ENCODE measurements at places on chromosomes 7 and 10. TPM values are rescaled to one million over a fixed set of nuclear protein-coding genes. Genes with fewer than 3 reads are reported as not detected.

DNA sequence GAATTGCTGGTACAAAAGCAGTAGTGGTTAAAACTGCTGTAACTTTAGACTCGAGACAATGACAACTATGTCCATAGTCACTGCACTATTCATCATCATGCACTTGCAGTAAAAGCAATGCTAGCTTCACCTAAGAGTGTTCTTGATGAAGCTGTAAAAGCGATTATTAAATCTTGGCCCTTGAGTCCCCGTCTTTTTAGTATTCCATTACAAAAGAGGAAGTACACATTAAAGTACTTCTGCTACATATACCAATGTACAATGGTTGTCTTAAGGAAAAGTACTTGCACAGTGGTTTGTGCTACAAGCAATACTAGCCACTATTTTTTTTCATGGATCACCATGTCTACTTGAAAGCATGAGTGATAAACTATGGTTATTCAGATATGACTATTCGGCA, 78.3 kb downstream of the ATAD1 start:
- DNase-seq = no peak

The SFTPA1 gene
- not detected for total RNA-seq

DNA sequence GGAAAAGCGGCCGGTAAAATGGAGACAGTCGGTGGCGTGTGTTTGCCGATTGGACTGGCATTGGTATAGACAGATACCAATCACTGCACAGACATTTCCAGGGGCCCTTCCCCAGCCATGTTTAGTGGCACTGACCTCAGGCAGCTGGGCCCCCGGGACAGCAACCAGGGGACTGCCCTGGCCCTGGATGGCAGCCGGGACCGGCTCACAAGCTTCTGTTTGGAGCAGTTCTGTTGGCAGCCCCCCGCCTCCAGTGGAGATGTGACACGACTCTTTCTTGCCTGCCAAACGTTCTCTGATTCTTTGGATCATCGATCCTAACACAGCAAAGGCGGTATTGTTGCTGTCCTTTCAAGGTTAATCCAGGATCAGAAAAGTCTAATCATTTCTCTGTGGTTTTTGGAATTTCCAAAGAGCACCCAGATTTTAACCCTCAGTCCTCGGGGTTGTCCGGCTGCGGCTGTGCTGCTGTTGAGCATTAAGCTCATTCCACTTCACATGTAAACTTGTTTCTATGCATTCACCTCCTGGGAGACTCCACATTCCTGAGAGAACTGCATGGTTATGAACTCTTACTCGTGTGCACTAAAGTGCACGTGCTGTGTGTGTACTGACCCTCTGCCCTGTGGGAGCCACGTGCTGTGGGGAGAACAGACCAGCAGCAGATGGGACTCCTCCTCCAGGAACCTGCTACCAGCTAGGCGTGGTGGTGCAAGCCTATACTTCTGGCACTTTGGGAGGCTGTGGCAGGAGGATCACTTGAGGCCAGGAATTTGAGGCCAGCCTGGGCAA, 46.0 kb downstream of the FOXK1 start:
- DNase-seq = no peak

DNA sequence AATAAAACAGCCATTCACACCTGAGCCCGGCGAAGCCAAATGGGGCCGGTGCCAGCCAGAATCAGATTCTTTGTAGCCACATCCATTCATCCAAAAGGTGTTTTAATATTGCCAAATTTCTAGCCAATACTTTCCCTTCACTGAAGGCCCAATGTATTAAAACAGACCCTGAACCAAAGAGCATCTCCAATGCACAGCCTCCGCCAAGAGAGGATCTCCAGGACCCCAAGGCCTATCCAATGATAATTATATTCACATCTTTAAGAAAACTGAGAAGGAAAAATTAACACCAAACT, 12.2 kb downstream of the EBF3 start:
- no peak for DNase-seq

GRCh38 chr7:116742641-116743040, 70.6 kb downstream of the MET start:
- no peak for DNase-seq

The ZNF485 gene
- total RNA-seq = 1.0 TPM

The LEP gene
- total RNA-seq = not detected

DNA sequence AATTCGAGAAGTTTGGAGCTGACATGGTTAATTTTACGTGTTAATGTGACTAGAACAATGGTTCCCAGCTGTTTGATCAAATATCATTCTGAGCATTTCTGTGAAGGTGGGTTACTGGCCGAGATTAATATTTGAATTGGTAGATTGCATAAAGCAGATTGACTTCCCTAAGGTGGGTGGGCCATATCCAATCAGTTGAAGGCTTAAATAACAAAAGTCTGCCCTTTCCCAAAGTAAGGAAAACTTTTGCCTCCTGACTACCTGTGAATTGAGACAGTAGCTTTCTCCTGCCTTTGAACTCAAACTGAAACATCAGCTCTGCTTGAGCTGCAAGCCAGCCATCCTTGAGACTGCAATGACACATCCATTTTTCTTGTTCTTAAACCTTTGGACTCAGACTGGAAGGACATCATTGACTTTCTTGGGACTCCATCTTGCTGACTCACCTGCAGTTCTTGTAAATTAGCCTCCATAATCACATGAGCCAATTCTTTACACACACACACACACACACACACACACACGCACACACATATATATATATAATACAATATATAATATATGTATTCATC, 63.1 kb upstream of the LRRTM3 start:
- no peak for DNase-seq

- DNase-seq = no peak
Observed at GRCh38 chr7:103130901-103131624, 17.8 kb downstream of the NAPEPLD start.

The ELAPOR2 gene
- 108 TPM for total RNA-seq

DNA sequence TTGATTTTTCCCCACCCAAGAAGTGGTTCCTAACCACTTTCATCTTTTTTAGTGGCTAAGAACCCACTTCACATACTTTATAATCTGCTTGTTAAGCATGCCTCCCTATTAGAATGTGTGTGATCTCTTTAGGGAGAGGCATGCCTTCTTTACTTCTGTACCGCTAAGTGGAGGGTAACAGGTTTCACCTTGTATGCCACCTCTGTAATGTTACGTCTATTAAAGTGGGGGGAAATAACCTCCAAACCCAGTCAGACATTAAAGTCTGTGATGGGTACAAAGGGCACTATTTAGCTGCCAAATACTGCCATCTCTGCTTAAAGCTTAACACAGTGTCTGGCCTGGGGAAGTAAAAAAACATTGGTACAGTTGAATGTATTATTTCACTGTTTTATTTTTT, 51.9 kb downstream of the EPC1 start:
- DNase-seq = no peak

- no peak for DNase-seq
Observed at GRCh38 chr10:131230641-131231322, 80.7 kb downstream of the TCERG1L start.

- DNase-seq = no peak
Observed at GRCh38 chr10:130369645-130370381, 233.6 kb downstream of the GLRX3 start.

DNA sequence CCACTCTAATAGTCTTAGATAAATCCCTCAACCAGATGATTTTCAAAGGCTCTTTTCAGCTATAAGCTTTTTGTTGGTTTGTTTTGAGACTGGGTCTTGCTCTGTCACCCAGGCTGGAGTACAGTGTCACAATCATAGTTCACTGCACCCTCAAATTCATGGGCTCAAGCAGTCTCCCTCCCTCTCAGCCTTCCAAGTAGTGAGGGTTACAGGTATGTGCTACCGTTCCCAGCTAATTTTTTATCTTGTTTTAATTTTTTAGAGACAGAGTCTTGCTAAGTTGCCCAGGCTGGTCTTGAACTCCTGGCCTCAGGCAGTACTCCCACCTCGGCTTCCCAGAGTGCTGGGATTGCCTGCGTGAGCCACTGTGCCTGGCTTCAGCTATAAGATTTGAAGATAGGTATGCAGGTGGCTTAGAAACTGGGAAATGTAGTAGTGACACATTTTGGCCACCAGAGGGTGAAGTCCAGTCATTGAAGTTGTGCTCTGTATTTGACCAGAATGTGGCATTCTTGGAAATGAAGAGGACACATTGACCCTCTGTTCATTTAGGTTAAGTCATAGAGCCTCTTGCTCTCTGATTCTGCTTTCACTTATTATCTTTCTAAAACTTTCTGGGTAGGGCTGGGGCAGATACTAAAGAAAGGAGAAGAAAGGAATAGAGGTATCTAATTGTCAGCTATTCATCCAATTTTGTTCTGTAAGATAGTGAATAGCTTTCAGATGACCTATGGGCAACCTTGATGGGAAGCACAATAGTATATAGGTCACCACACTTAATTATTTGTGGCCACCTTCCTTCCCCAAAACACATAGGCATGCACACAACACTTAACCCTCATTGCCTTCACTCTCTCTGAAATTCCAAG, 36.0 kb downstream of the R3HCC1L start:
- DNase-seq = peak; percentile 80

DNA sequence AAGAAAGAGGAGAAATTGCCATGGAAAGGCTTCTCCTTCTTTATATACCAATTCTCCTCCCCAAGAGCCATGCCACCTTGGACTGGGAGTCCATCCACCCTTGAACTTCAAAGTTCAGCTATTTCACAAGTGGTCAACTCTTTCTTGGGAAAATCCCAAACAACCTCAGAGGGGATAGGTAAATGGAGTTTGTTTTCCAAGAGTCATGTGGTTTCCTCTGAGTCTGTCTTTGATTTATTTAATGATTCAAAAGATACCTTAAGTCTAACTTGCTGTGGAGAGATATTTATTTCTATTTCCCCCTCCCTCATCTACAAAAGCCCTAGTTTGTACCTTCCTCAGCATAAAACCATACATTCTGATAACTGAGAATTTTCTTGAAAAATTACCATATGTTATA, 758.6 kb upstream of the IGFBP3 start:
- DNase-seq = no peak

DNA sequence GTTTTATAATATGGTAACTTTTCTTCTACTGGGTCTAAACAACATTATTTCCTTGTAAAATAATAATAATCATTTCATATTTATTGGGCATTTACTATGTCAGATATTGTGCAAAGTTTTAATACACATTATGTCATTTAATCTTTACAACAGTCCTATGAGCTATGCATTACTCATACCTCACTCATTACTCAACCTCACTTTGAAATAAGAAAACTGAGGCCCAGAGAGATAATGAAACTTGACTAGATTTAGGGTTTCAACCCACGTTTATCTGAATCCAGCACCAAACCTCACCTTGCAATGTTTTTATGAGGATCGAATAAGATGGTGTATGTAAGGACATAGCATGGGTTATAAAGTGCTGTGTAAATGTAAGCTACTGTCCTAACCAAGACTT, 153.2 kb upstream of the SLC13A1 start:
- no peak for DNase-seq

The SEC61A2 gene
- 12.3 TPM for total RNA-seq

- DNase-seq = no peak
Observed at GRCh38 chr10:87642988-87643387, 16.7 kb upstream of the PAPSS2 start.

The TAS2R5 gene
- 0.47 TPM for total RNA-seq

- no peak for DNase-seq
Observed at GRCh38 chr10:58464956-58465355, 47.7 kb upstream of the BICC1 start.

GRCh38 chr7:135974667-135975066, 2.5 kb downstream of the MTPN start:
- DNase-seq = no peak

DNA sequence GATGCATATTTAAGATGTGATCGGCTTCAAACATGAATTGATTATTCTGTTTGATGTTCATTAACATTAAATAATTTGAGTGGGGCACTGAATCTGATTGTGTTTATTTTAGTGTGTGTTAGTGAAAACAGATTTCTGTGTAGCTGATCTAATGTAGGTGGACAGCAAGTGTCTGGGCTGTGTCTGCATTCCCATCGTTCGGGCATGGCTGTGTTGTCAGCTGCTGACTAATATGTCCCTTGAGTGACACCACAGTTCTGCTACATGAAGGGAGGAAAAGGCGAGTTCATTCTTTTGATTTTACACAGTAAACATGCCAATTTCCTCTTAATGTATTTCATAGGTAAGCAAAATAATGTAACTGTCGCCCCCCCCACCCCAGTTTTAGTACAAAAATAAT, 203.0 kb downstream of the CNTNAP2 start:
- DNase-seq = no peak

The FOXP2 gene
- 11.4 TPM for total RNA-seq

GRCh38 chr10:42952931-42953683, 123.8 kb upstream of the RET start:
- DNase-seq = no peak

The IFT22 gene
- total RNA-seq = 15.8 TPM

GRCh38 chr7:36810032-36810431, 85.7 kb upstream of the AOAH start:
- no peak for DNase-seq

DNA sequence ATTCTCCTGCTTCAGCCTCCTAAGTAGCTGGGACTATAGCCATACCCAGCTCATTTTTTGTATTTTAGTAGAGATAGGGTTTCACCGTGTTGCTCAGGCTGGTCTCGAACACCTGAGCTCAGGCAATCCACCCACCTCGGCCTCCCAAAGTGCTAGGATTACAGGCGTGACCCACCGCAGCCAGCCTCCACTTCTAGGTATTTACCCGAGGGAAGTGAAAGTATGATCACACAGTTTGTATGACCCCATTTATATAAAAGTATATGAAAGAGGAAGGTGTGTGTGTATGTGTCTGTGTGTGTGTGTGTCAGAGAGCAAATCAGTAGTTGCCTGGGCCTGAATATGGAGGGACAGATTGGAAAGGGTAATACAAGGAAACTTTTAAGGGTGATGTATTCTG, 2.0 kb upstream of the PURB start:
- DNase-seq = no peak

The SLC13A1 gene
- total RNA-seq = not detected

DNA sequence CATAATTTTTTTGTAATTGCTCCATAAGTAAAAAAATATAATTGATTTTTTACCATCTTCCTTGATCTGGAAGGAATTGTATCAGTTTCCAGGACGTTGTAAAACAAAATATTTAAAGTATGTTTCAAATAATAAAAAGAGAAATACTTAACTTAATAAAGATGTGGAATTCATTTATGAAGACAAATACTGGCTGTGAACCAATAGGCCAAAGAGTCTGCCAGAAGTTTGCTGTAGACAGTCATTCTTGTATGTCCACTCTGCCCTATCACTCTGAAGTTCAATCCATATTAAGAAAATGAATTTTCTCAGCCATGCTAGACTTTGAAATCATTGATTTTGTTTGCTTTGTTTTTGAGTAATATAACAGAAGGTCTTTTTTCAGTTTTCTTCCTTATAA, 256.4 kb downstream of the TRIL start:
- no peak for DNase-seq

DNA sequence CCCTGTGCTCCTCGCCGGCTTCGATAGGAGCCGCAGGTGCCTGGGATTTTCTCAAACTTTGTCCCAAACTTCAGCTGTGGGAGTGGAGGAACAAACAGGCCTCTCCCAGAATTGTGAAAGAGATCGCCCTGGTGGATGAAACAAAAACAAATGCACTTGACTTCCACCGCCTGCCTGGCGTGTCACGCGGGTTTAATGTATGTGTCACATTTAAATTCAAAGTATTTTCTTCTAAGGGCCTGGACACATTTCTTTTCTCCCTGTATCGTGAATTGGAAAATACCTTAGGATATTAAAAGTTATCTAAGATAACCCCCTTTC, 694 bp upstream of the WASL start:
- peak; percentile 70 for DNase-seq

The CTNNA3 gene
- under 0.01 TPM for total RNA-seq

- DNase-seq = no peak
Observed at GRCh38 chr7:55100544-55101327, 81.9 kb downstream of the EGFR start.

The RNF32 gene
- total RNA-seq = 0.23 TPM

All from dermis blood vessel endothelial cell (primary cell).